ENCODE measurements at places on chromosomes 3 and 15. TPM values are rescaled to one million over a fixed set of nuclear protein-coding genes. Genes with fewer than 3 reads are reported as not detected.

CCDC54 gene
- not detected for total RNA-seq

GP9 gene
- not detected for total RNA-seq

IL16 gene
- total RNA-seq, result not detected

GOLGA6L22 gene
- not detected for total RNA-seq

GOLGA8J gene
- total RNA-seq, result 0.10 TPM

GOLGA6L24 gene
- not detected for total RNA-seq
